ENCODE measurements at places on chromosomes 6 and 20.

DNA sequence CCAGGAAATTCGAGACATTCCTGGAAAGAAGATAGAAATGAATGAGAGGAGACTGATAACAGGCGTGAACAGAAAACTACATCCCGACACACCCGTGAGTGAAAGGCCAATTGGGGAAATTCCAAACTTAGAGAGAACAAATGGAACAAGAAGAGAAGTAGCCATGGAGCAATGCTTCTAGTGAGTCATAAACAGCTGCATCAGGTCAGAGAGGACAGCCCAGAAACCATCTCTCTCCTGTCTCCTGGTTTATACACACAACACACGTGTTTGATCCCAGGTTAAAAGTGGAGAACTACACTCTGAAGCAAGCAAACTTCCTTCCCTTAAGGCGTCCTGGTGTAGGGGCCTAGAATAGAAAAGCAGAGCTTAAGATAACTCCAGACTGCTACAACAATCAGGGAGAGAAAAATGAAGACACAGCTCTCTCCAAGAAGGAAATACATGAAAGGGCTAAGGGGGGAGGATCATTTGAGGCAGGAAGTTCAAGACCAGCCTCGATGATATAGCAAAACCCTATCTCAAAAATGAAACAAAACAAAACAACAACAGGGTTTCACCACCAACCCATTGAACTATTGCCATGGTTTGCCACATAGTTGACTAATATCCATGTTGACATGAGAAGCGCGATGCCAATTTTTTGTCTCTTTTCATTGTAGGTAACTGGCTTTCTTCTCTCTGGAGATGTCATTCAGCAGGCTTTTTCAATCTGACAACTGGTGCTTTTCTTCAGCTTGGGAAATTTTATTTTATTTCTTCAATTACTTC, 26.9 kb downstream of the NRN1 start:
- peak; percentile 88 for DNase-seq

DNA sequence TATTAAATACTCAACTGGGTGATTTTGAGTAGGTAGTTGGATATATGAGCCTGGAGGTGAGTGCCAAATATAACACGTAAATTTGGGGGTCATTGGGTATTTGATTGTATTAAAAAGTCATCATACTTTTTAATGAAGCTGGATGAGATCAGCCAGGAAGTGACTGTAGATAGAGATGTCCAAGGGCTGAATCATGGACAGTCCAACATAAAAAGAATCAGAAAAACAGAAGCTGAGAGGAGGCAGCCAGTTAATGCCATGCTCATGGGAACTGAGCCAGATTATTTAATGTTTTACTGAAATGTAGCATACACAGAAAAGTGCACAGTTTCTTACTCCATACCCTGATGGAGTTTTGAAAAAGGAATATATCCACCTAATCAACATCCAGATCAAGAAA, 435.5 kb upstream of the PLCB4 start:
- DNase-seq = no peak

DNA sequence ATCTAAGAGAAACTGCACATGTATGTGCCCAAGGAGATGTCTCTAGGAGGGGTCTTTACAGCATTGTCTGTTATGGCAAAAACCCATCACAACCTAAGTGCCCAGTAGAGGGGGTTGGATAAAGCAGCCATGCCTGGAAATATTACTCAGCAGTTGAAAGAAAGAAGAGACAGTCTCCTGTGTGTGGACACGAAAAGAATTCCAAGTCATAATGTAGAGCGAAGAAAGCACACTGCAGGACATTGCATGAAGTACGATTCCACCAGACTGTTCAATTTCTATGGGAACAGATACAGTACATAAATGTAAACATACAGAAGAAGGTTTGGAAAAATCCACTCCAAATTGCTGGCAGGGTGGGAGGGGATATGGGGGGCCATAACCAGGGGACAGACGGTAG, 7.3 kb upstream of the TGM2 start:
- no peak for DNase-seq

GRCh38 chr6:80523531-80523997, 417.1 kb downstream of the BCKDHB start:
- DNase-seq = no peak

DNA sequence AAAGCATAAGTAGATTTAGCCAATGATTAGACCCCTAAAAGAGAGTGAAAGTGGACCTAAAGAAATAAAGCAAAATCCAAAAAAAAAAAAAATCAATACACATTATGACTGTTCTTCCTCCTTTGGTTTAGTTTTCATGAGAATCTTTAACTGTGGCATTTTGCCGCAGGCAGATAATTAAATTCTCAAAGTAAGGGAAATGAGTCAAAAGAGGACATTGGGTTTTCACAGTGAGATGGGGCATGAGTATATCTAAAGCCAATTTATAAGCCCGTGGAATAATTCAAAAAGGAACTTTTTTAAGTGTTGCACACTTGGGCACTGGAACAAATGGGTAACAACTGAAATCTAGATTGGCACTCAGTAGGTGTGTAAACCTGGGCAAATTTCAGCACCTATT, 230.3 kb downstream of the PKHD1 start:
- DNase-seq = no peak

GRCh38 chr6:25499615-25500235, 152.3 kb upstream of the SCGN start:
- no peak for DNase-seq

DNA sequence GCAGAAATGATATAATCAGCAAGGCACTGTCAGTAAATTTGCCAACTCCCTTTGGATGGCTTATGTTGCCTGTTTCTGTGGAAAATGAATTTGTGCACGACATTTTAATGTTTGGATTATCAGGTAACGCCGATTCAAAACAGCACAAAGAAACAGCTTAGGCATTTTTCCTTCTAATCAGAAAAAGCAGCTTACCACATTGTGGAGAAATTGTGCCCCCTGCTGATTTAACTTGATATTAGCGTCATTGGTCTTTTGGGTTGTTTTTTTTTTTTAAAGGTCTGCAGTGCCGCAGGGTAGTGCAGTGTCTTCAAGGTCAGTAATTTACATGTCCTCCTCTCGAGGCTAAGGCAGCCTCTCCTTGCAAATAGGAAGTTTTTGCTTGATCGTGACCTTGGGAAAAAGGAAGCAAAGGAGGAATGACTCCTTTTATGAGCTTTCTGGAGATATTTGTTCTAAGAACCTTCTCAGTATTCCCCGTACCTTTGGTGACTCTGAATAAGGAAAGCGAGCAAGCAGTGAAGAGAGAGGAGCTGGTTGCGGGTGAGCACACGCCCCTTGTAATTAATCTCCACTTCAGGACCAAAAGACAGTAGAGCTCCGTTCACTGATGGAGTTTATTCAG, 79.1 kb downstream of the ELOVL4 start:
- DNase-seq = peak; percentile 90

DNA sequence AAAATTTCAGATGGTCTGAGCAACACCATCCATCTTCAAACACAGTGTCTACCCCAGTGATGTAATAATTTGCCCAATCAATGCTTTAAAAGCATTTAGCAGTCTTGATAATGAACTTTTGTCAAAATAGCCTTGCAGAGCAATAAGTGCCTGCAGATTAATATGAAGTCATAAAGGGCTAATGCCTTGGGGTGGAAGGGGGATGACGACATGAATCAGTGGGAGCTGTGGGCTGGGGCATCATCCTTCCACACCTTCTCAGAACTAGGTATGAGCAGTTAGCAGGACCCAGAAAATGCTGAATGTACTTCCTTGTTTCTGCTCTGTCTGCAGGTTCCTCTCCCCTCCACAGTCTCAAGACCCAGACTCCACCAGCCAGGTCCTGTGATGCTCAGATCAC, 166.2 kb upstream of the MAFB start:
- no peak for DNase-seq

- no peak for DNase-seq
Observed at GRCh38 chr6:147080225-147080624, 124.0 kb upstream of the STXBP5 start.

DNA sequence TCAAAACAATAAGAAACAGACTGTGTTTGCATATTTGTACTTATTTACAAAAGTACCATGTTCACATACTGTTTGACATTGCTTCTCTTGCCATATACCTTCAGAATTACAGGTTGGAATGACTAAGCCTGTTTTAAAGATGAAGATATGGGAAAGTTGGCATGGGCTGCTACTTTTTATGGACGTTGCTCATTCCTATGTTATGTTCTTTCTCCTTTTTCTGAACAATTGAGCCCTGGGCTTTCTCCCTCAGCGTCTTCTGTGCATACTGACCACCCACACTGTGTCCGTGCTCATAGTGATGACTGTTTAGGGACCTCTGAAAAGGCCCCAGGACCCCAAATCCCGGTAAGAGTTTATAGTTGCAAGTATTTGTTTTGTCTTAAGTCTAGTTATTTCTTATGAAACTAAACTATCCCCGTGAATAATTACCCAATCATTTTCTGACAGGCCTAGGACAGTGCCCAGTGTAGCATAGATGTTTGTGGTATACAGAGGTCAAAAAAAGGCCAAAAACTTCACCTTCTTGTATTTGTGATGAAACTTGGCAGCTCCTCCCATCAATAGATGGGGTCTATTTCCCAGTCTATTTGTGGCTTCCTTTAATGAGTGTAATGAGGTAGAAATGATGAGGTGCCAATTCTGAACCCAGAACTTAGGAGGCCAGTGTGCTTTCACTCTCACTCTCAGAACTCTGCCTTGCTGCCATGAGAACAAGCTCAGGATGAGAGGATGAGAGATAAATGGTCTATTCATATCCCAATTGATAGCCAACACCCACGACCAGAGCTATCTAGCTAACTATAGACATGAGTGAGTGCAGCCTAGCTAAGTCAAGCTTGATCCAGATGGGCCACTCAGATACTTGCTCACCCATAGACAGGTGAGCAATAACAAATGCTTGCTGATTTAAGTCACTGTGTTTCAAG, 40.9 kb downstream of the GSTA4 start:
- DNase-seq = no peak

All from inflammatory macrophage treated with lipopolysaccharide for 1 hour (primary cell).